ENCODE measurements at places on chromosomes 1 and 21.
A peak's percentile ranks its signal among the peaks of the same experiment; 100 is the strongest.

DNA sequence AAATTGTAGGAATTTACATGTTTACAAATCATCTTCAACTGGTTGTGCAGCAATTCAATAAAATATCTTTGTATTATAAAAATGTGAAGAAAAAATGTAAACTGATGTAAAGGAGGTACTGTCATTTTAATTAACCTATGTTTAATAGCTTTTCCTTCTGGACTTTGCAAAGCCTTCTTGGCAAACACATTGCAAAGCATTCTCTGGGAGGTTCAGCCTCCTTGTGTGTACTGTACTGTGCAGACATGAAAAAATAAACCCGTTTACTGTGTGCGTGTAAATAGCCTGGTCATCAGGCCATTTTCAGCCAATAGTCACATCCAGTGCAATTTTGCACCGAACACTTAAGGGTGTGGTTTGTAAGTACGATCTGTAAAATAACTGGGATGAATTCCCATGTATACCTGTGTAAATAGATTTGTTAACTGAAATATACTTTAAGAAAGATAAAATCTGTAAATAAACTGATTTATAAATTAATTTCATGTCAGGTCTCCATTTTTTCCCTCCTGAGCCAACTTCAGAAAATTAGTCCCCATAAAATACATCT, 40.2 kb upstream of the QSOX1 start:
- no peak for DNase-seq

DNA sequence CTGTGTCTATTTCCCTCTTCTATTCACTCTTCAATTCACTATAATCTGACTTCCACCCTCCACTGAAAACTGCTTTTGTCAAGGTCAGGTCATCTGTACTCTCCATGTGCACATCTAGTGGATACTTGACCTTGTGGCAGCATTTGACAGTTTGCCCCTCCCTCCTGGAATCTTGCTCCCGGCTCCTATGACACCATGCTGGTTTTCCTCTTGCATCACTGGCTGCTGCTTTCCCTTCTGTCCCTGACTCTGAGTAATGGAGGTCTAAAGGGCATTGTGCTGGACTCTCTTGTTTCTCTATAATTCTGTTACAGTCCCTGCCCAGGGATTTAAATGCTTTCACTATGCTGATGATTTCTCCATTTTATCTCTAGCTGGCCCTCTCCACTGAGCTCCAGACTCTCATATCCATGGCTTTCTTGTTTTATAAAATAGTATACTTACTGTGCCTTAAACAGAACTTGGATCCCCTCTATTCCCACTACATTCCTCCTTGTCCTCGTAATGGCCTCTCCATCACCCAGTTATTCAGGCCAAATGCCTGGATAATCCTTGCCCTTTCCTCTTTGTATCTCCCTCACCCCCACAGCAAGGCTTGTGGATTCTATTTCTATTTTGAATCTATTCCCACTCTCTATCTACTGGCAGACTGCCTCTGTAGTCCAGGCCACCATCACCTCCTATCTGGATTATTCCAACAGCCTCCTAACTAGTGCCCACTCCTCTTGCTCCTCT, 36.8 kb upstream of the PODN start:
- DNase-seq: peak; percentile 80

DNA sequence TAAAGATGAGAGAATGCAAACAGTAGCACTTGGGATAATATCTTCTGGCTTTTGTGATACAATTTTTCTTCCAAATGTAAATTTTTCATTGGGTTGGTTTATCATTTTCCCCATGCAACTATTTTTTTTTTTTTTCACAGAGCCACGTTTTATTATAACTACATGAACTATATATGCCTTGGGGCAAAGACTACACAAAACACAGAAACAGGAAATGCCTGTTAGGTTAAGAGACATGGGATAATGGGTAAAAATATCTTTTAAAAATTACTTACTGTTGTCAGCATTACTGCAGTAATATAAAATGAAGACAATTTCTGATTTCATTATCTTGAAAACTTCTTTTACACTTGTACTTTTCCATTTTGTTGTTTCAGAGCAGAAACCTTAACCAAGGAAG, 74.6 kb downstream of the DISP1 start:
- DNase-seq: no peak

DNA sequence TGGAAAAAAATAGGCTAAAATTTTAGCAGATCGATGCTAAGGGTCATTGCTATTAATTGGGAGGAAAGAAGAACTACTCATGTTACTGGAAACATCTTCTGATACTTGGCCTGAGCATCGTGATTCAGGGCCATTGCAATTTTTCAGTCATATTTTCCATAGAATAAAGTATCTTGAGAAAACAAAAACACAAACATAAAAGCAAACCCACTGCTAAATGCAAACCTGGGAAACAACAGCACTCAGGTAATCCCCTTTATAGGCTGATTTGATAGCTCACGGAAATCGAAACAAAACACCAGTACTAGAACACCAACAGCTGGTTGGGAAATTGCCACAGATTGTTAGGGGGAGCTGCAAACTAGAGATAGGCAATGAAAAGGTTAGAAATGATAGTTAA, 172.9 kb upstream of the ESRRG start:
- no peak for DNase-seq

- no peak for DNase-seq
These were observed 44.9 kb downstream of the RAB3B start for GRCh38 chr1:51945591-51945990.
